RWPE2 (cell line): ENCODE measurements at places on chromosomes 3 and 15.

GRCh38 chr3:66898155-66898554, 100.0 kb upstream of the KBTBD8 start:
- DNase-seq, result no peak

DNA sequence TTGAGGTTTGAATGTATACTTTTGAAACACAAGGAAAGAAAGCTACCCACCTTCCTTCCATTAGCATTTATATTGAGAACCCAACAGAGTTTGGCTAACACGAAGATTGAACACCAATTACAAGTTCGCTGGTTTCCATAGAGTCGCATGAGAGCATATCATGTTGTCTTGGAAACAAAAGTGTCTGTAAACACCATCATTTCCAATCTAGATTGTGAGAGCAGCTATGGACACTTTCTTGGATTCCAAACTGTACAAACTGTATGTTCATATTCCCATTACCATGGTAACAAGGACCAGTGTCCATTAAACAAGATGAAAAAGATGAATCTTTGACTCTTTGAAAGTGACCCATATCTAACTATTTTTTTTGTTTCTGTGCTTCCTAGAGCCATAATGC, 529.9 kb upstream of the ROBO1 start:
- no peak for DNase-seq

DNA sequence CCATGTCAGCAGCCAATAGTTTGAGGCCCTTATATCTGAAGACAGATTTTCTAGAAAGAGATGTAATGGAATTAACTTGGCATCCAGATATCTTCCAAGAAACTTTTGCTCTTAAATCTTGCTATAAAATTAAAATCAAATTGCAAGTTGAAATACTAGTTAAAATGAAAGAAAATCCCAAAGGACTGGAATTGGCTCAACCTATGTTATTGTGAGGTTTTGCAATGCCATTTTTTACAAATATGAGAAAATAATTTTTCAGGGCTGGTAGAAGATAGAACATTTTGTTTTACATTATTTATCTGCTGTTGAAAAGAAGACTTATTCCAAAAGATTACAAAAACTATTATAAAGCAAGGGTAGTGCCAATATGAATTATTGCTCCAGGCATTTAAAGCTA, 92.2 kb upstream of the AGTR1 start:
- DNase-seq, result no peak

DNA sequence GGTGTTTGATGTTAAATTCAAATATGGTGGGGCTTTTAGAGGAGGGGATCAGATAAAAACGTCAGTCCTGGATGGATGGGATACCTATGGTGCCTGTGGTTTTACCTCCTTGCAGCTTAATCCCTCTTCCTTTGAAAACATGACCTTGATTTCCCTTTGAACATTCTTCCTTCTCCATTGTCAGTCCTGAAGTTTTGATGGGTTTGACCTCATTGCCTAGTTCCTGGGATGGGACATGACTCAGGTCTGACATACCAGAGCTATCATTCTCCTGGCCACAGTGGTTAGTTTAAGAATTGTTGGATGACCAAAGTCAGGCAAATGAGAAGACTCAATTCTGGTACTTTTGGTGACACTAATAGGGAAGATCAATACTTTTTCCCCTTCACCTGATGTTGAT, 87.2 kb downstream of the PRICKLE2 start:
- no peak for DNase-seq

DNA sequence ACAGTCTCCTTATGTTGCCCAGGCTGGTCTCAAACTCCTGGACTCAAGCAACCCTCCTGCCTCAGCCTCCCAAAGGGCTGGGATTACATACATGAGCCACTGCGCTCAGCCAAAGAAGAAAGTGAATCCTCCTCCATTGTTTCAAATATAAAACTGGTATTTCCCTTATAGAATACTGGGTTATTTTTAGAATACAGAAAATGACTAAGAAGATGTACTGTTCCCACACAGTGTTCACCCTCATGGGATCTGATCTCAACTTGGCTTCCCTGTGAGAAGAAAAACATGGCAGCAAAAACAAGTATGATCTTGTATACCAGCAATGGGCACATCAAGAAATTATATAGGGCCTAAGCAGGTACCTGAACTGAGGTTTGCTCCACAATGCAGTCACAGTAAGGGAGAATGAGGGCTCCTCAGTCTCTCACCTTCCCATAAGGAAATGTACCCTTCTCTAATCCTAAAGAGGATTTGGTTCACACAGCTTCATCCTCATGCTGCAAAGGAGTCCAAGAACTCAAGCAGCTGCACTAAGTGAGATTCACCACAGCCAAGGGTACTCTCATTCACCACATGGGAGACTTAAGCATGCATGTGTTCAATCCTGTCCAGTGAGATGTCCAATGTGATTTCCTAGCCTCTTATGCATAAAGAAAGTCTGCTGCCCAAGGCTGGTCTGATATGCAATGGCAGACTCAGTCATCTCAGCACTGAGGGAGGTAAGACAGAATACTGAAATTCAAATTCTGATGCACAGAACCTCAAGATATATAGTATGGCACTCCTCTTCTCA, 25.8 kb downstream of the USP4 start:
- DNase-seq, result no peak

DNA sequence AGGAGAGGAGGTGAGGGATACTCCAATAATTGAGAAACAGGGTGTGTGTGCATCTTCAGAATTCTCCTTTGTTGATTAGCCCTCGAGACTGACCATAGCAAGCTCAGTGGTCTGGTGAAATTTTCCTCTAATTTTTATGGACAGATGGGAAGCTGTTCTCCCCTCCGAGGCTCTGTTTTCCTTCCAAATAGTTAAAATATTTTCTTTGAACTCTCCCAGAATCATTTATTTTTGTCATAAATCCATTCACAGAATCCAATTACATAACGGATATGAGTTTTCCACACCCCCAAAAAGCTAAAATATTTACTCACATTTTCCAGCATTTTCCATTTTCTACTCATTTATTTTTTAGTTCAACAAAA, 36.5 kb downstream of the QTRT2 start:
- no peak for DNase-seq

- DNase-seq, result no peak
Measured at GRCh38 chr3:141348837-141349236, 19.5 kb upstream of the ZBTB38 start.

DNA sequence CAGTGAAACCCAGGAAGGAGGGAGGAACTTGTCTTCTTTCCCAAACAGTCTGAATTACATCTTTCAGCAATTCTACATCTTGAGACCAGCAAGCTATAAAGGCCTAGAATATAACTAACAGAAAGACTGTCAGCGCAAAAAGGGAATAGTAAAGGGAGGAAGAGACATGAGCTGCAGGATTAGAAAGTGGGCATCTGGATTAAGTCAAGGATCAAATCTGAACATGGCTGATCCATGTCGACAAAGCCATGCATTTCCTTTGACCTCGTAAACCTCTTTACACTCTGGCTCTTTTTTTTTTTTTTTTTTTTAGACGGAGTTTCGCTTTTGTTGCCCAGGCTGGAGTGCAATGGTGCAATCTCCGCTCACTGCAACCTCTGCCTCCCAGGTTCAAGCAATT, 35.4 kb upstream of the KCNMB3 start:
- DNase-seq, result no peak

- no peak for DNase-seq
Measured at GRCh38 chr3:100106531-100107141, 7.7 kb downstream of the FILIP1L start.

- peak; percentile 42 for DNase-seq
Measured at GRCh38 chr3:122183893-122184590, 574 bp downstream of the CASR start.

GRCh38 chr15:77642793-77643430, 10.2 kb upstream of the LINGO1 start:
- DNase-seq, result no peak

DNA sequence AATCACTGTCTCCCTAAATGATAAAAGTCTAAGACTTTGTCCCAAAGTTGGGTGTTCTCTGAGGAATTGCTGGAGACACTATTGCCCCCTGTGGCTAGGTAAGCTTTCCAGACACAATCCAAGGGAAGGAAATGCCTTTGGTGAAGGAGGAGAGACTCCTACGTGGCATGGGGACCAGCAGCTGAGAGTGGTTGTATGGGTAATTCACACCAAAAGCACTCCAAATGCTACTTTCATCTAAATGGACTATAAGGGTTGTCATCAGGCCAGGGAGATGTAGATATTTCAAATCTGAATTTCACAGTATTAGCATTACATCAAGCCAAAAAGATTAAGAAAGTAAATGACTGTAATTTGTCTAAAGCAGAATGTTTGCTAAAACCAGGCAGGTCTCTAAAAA, 400.8 kb upstream of the THBS1 start:
- no peak for DNase-seq

DNA sequence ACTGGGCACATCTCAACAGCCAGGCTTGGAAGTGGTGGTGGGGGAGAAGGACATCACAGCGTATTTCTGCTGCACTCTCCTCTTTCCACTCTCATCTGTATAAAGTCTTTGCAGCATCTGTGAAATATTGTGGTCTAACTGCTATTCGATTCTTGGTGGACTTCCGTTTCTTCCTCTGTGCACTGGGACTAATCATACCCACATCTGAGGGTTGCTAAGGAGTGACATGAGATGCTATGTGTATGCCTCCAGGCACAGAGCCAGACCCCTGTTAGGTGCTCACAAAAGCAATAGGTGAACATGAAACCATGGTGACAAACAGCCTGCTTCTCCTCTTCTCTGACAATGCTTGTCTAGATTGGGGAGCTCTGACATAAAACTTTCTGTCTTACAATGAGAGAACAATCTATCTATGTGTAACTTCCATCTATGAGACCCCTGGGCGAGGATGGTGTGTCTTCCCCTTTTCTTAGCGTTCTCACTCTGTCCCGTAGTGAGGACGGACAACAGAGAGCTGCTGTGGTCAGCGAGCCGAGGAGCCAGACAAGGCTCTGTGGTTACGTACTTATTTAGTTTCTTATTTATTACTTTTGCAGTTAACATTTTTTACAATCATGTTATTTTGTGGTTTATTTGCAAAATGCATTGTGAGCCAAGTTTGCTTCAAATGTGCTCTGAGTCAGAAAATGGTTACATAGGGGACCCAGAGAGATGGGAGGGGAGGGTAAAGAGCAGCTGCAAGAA, 196.7 kb upstream of the TPRG1 start:
- no peak for DNase-seq

- DNase-seq, result no peak
Measured at GRCh38 chr3:38533285-38533976, 37.3 kb downstream of the EXOG start.

- DNase-seq, result no peak
Measured at GRCh38 chr3:126161309-126161708, 19.1 kb downstream of the ALDH1L1 start.

GRCh38 chr3:71831599-71831998, 46.7 kb upstream of the PROK2 start:
- DNase-seq, result no peak

- no peak for DNase-seq
Measured at GRCh38 chr15:33649217-33649933, 318.9 kb upstream of the CHRM5 start.

DNA sequence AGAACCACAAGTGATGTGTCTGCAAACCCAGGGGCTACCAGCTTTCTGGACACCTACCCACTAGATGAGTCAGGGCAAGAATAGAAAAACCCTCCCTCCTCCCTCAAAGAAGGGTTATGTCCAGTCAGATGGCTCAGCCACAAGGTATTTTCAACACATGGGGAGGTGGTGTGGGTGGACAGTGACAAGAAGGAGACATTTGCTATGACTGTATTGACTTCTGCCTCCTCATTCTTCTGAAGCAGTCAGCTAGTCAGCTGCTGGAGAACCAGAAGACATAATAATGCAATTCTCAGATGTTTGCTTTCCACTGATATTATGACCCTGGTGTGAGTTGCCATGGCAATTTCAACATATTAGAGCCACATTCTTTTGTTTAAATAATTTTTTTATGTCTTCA, 66.7 kb upstream of the GOLGA8B start:
- no peak for DNase-seq

- no peak for DNase-seq
Measured at GRCh38 chr3:34202975-34203374, 404.5 kb downstream of the PDCD6IP start.

DNA sequence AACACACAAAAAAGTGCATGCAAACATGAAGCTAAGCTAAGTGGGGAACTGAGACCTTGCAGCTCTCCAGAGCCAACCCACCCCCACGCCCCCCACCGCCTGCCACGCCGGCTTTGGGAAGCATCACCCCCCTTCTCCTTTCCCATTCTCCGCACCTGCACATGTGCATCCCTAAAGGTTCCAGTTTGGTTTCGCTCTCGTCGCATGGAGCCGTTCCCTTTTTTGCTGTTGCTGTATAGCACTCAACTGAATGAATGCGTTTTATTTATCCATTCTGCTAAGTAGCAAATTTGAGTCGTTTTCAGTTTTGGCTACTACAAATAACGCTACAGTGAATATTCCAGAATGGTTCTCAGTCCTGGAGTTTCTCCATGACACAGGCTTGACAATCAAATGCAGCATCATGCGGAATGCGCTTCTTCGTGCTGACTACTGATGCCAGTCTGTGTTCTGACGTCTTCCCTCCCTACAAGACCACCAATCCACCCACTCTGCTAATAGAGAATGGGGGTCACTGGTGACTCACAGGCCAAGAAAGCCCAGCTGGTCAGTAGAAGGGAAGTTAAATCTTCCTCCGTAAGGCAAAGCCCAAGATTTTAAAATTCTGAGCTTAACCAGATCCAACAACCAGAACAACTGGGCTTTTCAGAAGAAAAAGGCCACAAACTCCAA, 115.3 kb downstream of the XXYLT1 start:
- DNase-seq, result no peak

DNA sequence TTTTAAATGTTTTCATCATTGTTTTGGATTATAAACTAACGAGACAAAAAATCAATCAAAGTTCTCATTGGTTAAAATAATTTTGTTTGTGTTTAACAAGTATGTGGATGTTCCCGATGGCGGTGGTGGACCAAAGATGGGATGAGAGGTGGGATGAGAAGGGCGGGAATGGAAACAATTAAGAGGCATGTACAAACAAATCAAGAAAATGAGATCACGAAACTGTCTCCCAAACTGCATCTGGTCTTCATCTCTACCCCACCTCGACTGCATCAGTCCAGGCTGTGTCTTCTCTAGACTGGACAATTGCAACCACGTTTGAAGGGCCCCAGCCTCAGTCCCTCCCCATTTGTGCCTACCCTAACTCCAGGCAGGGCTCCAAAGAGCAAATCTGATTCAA, 56.1 kb downstream of the SLC12A8 start:
- DNase-seq, result no peak

DNA sequence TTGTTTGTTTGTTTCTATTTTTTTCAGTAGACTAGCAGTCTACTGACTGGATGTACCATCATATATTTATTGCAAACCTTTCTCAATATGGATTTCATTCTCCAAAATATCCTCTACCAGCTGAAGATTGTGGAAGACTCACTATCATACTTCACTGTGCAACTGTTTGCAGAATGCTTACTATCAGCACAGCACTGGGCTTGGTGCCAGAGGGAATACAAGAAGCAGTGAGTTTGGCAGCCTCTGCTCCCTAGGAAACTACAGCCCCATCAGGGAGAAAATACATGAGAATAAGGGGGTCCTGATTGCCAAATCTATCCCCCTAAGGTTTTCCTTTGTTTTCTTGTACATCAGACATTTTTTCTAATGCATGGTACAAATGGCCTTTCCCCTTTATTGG, 27.5 kb downstream of the AQP9 start:
- no peak for DNase-seq
